ENCODE measurements at places on chromosomes 5 and 9.

DNA sequence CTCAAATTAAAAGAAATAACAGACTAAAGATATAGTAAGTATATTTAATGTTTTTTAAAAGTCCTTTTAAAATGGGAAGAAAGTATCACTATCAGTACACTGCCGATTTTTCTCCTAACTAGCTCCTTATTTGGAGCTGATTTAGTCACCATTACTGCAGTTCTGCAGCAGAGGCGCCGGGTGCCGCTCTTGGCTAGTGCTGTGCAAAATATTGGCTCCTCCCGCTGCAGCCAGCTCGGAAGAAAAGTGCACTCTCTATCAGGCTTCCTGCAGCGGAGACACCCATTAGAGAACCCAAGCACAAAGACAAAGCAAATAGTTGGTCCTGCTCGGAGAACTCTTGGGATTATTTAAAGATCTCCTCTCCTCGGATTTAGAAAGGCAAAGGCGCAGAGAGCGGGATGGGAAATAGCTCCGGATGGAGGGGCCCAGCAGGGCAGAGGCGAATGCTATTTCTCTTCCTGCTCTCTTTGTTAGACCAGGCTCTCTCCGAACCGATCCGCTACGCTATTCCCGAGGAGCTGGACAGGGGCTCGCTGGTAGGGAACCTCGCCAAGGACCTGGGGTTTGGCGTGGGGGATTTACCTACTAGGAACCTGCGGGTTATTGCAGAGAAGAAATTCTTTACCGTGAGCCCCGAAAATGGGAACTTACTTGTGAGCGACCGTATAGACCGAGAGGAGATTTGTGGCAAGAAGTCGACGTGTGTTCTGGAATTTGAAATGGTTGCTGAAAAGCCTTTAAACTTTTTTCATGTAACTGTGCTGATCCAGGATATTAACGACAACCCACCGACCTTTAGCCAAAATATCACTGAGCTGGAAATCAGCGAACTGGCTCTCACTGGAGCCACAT lies at the start of gene PCDHGB3:
PCDHGB3 (plus strand) TSS at position 249 of the 855 bp plus-strand sequence; CDS start at position 402, 153 bp downstream.
- no peak for DNase-seq

- DNase-seq = no peak
These were observed 58.1 kb downstream of the OXCT1 start for GRCh38 chr5:41812156-41812555.

DNA sequence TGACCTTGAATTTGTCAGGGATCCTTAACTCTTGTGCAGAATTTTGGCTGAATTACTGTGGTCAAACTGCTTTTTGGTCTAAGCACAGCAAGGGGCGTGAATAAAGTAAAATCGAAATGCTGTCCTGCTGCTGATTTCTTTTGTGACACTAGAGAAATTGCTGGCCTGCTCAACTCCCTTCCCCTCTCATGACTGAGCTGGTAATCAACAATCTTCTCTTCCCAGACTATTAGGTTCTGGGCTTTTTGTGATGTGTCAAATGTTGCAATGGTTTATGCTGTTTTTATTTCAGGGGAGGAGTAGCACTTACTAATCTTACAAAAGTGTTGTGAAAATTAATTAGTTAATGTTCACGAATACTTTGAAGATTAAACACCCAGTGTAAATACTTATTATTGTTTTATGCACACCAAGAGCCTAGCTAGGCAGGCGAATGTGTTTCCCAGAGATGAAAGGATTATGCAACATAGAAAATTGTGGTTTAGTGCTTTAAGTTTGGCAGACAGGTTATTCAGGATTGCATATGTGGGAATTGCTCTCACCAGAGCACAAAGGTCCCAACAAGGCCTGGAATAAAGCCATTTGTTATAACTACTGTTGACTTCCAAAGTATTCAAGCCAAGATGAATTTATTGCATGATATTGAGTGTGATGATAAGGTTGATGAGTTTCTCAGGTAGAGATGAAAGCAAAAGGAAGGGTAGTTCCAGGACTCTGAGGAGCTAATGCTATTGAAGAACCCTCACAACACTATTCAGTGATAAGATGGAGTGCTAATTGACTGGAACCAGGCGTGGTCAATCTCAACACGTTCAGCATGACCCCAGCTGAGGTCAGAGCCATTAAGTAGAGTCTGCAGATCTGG lies 280.7 kb upstream of the ZNF608 start:
- no peak for DNase-seq

- DNase-seq = no peak
These were observed 33.0 kb upstream of the ARHGAP26 start for GRCh38 chr5:142737179-142737578.

GRCh38 chr5:57987552-57987951 lies 472.3 kb downstream of the PLK2 start:
- DNase-seq = no peak

DNA sequence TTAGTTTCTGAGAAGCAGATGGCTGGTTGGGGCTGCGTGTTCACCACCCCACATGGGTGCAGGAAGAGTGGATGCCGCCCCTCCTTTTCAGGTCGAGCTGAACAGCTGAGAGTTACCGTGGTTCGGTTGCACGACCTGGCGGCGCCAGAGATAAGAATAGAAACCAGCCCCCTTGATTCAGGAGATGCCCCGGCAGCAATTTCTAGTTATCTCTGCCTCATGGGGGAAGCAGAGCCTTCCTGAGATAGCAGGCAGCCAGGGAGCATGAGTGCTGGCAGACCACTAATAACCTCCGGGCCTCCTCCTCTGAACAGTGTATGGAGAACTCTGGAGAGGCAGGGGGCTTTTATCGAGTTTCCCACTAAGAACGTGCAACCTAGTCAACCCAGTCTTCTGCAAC lies 177.8 kb downstream of the NSG2 start:
- DNase-seq = no peak

GRCh38 chr9:35938474-35939356 lies 19.2 kb downstream of the OR2S2 start:
- no peak for DNase-seq
